ENCODE measurements at places on chromosomes 6 and 20.

DNA sequence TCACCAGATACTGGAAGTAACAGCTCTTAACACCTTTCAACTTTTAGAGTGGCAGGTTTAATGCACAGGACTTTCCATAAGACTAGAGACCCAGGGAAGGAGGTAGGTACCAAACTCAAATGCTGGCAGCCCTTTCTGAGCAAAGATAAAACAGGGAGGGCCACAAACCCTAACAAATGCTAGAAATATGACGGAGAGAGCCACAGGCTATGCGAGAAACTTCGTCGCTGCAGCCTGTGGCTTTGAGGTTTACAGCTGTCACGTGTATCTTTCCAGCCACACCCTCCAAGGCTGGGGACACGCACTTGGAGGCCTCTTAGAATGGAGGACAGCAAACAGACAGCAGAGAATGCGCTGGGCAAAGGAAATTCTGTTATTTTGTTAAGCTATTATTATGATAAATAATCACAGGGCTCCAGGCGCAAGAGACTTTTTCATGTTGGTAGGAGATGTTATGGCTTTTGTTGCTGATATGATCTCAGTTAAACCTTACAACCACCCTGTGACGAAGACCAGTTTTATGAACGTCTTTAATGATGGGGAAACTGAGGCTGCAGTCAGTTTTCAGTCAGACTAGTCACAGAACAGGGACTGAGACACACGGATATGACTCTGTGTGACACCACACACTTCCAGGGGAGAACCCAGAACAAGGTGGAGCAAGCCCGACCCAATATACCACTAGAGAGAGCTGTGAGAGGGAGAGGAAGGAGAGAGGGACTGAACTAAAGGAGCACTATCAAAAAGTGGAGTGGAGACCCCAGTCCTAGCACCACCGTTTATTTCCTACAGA lies 2.0 kb downstream of the TRAM2 start:
- DNase-seq: peak; percentile 45

- no peak for DNase-seq
Measured at GRCh38 chr20:22744341-22745193, 160.2 kb upstream of the FOXA2 start.

GRCh38 chr6:127533736-127534135 lies 14.6 kb upstream of the MTCL3 start:
- DNase-seq: no peak

- DNase-seq: no peak
Measured at GRCh38 chr20:1287787-1288569, 21.9 kb downstream of the SNPH start.

- DNase-seq: no peak
Measured at GRCh38 chr20:6940876-6941275, 173.4 kb downstream of the BMP2 start.

DNA sequence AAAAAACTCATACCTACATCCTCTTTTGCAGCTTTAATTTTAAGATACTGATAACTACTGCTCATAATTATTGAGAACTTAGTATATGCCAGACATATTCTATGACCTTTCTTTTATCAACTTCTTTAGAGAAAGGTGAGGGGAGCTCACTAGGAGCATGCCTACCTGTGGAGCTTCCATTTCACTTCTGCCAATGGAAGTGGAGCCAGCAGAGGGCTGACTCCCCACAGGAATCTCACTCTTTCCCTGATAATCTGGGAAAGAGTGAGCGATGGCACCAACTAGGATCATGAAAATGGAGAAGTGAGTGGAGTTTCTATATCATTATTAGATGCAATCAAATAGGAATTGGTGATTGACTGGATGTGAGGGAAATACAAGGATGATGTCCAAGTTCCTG lies 484.9 kb downstream of the LMBRD1 start:
- DNase-seq: no peak

DNA sequence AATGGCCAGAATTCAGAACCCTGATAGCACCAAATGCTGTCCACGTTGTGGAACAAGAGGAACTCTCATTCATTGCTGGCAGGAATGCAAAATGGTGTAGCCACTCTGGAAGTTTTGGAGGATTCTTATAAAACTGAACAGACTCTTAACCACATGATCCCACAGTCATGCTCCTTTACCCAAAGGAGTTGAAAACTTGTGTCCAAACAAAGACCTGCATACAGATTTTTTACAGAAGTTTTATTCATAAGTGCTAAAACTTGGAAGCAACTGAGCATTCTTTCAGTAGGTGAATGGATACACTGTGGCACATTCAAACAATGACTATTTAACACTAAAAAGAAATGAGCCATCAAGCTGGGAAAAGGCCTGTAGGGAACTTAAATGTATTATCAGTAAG lies 32.5 kb downstream of the PREP start:
- no peak for DNase-seq

GRCh38 chr6:8743170-8743745 lies 307.9 kb upstream of the SLC35B3 start:
- DNase-seq: no peak
